Renal cortical epithelial cell (primary cell): ENCODE measurements at places on chromosomes 13 and 19. TPM values are rescaled to one million over a fixed set of nuclear protein-coding genes. Genes with fewer than 3 reads are reported as not detected.

CNFN gene
- not detected in 2 replicates for total RNA-seq

C1QTNF9 gene
- total RNA-seq = not detected in 2 replicates

SIAH3 gene
- under 0.01 and 0.60 TPM in 2 replicates for total RNA-seq

CABP5 gene
- total RNA-seq = not detected in 2 replicates

DZIP1 gene
- 17.4 and 74.6 TPM in 2 replicates for total RNA-seq

KLK1 gene
- not detected in 2 replicates for total RNA-seq

BTBD2 gene
- total RNA-seq = 31.4 and 144 TPM in 2 replicates

OR7A5 gene
- not detected in 2 replicates for total RNA-seq

LINGO3 gene
- total RNA-seq = 0.05 TPM in 1 of 2 replicates, not detected in the other

SMIM44 gene
- total RNA-seq = 2.1 TPM in 1 of 2 replicates, not detected in the other

TMC4 gene
- total RNA-seq = 1.8 and 21.9 TPM in 2 replicates

IGSF23 gene
- 0.17 and 2.7 TPM in 2 replicates for total RNA-seq

GRCh38 chr13:82627183-82627582 lies 1255.1 kb downstream of the SLITRK1 start:
- DNase-seq = no peak

DNA sequence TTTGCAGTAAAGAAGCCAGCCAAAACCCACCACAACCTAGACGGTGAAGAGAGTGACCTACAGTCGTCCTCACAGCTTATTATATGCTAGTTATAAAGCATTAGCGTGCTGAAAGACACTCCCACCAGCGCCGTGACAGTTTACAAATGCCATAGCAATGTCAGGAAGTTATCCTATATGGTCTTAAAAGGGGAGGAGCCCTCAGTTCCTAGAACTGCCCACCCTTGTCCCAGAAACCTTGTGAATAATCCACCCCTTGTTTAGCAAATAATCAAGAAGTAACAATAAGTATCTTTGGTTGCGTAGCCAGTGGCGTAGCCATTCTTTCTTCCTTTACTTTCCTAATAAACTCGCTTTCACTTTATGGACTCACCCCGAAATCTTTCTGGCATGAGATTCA lies 227.9 kb upstream of the ARGLU1 start:
- DNase-seq = no peak

DNA sequence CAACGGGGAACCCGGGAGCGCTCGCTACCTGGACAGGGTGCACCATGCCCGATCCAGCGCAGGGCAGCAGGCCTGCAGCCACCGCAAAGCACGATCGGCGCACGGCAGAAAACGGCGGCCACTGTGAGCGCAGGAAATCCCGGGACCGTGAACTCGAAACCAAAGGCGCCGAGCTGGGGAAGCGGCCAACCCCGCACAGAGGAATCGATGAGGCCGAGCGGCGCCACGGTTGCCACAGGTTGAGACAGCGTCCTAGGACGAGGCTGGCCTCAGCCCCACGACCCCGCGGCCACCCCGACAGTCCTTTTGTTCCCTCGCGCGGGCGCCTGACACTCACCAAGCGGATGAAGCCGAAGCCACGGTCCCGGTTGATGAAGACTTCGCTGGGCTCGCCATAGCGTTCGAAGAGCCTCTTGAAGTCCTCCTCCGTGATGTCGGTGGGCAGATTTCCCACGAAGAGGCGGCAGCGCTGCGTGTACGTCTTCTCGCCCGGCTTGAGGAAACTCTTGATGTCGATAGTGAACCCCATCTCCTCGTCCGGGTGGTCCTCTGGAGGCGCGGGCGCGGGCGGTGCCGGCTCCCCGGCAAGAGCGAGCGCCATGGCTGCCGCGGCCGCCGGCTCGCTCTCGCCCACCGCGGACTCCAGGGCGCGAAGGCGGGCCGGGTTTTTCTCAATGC lies 557 bp downstream of the PSPC1 start:
- no peak for DNase-seq

GRCh38 chr19:46016426-46017094 lies 6.3 kb downstream of the PGLYRP1 start:
- peak; percentile 49 for DNase-seq

DNA sequence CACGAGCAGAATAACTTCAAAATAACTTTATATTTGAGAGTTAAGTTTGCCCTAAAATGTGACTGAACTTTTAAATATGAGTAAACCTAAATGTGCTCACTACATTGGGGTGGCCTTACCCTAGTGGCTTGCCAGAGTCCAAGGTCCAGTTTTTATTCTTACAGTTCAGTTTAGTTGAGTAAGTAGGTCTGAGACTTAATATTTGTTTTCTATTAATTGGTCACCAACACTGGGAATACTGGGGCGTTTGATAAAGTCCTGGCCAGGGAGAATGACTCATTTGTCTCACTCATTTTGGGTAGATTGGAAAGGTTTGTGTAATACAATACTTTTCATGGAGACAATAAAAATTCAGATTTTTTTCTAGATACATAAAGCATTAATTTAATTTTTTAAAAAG lies 127.8 kb upstream of the SPATA13 start:
- DNase-seq = peak; percentile 75

GRCh38 chr13:43329702-43330101 lies 306.3 kb downstream of the DNAJC15 start:
- no peak for DNase-seq

DNA sequence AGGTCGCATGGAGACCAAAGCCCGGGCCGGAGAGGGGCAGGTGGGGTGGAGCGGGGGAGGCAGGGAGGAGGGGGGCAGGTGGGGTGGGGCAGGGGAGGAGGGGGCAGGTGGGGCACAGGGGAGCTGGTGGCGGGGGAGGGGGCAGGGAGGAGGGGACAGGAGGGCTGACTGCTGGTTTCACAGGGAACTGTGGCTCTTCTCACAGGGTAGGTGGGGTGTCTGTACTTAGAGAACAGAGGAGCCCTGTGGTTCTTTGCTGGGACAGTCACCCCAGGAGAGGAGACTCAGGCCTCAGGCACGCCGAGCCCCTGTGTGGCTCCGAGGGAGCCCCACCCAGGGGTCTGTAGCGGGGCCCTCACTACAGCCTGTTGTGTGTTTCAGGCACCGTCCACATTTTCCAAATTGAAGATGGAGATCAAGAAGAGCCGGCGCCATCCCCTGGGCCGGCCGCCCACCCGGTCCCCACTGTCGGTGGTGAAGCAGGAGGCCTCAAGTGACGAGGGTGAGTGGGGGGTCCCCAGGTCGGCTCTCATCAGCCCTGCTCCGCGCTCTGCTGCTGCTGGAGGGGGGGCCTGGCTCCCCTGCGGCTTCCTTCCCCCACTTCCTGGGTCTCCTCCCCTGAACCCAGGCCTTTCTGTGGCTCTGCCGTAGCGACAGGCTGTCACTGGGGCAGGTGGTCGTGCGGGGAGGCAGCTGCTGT lies 162.7 kb downstream of the KDM4B start:
- no peak for DNase-seq

- no peak for DNase-seq
Observed at GRCh38 chr13:47087241-47087640, 190.4 kb upstream of the HTR2A start.

- DNase-seq = no peak
Observed at GRCh38 chr13:18951412-18951811, 230.2 kb downstream of the TUBA3C start.

- peak; percentile 40 for DNase-seq
Observed at GRCh38 chr13:108086678-108087077, 128.7 kb downstream of the LIG4 start.

DNA sequence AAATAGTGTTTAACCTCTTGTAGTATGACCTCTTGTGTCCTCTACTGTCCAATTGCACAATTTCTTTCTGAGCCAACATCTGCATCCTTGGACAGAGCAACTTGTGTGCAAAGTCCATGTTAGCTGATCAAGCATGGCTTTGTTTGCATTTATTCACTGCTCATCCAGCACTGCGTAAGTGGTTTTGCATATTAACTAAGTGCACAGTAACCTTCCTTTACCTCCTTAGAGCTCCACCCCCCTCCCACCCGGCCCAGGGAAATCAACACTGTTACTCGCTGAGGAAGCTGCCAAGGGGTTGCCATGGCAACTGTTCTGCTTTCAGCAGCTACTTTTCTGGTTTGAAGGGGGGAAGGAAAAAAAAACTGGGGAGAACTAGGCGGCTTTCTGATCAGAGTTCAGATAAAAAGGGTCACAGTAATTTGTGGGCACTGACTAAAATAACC lies 153.5 kb upstream of the KLF12 start:
- DNase-seq = peak; percentile 92

GRCh38 chr13:72390909-72391308 lies 336.5 kb downstream of the MZT1 start:
- DNase-seq = peak; percentile 96

DNA sequence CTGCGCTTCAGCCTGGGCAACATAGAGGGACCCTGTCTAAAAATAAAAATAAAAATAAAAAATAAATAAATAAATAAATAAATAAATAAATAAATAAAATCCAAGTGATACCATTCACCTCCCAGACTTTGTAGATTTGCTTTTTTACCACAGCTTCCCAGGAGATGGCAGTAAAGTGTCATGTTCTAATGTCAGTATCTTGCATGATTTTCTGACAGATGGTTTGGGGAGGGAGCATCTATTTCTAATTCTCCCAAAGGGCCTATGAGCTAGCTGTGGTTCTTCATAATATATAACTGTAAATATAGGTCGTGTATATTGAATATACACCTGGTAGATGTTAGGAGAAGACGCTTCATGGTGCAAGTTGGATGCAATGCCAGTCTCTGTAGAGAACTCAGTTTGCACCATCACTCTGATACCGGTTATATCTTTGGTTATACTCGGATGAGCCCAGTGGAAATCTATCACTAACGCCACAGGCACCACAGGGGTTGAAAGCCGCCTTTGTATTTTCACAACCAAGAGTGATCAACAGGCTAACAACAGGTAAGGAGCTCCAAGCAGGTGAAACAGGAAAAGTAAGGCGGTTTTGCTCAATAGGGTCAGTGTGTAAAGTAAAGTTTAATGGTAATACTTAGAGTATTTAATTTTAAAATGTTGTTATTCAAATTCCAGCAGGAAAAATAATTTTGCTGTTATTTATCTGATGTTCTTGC lies 13.9 kb downstream of the APLP1 start:
- DNase-seq = peak; percentile 76

DNA sequence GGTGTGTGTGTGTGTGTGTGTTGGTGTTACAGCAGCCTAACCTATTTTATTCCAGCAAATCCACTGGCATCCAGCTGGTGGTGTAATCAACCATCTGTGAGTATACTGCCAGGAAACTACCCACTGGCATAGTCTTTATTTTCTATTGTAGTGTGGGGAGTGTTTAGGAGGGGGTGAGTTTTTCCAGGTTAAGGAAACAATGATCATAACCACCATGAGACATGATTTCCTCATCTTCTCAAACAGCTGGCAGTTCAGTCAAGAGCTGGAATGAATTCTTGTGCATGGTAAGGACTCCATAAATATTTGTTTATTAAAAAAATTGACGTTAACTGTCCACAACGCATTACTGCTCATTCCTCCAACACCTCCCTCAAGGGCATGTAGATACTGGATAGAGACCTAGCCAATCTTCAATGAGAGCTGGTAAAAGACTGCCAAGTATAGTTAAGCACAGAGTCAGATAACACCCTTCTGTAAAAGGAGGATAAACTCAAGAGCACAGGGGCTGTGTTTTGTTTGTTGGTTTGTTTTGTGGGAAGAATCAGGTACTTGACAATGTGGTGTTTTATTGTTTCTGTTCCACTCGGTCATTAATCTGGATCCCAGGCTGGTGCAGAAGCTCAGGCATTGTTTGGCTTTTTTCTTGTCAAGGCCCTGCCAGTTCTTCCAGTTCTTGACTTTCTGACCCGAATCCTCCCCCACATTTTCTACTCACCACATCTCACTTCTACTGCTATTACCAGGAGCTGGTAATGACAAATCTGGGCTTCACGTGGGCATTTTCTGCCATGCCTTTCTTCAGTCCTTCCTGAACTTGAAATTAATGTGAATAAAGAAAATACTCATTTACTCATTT lies 31.6 kb upstream of the SLC46A3 start:
- DNase-seq = peak; percentile 67

DNA sequence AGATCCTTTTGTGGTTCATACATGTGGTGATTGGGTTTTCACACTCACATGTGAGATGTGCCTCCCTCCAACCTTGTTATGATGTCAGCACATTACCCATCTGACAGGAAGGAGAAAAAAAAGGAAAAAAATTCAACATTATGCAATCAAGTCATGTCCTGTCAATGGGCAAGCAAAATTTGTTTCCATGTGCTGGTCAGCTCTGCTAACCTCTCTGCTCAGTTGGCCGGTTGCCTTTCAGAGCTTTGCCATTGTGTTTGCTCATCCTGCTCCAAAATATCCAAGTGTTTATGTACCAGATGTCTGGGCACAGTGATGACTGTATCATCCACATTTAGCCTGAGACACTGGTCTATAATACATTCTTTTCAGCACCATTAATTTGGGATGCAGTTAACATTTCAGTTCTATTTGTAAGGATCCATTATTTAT lies 27.0 kb upstream of the METTL21C start:
- DNase-seq = peak; percentile 48
